ENCODE measurements at places on chromosomes 11 and 22.
A peak's percentile ranks its signal among the peaks of the same experiment; 100 is the strongest.

- no peak for DNase-seq
Observed at GRCh38 chr11:72739240-72740059, 12.8 kb downstream of the ARAP1 start.

- DNase-seq = no peak
Observed at GRCh38 chr22:37177221-37177620, 10.8 kb downstream of the C1QTNF6 start.

DNA sequence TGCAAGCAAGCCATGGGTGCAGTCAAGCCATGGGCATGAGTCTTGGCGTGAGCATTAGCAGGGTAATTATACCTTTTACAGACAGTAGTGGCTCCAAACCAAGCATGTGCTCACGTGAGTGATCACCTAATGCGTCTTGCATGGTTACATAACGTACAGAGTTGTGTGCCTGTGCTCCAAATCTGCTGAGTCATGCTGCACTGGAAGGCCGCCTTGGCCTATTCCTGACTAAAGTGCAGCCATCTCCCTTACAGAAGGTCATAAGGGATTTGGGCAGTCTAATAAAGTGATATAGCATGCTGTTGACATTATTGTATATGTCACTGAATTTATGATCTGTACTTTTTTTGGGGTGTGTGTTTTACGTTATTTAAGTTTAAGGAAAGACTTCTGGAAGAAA, 102.4 kb downstream of the ARHGAP42 start:
- DNase-seq = no peak

DNA sequence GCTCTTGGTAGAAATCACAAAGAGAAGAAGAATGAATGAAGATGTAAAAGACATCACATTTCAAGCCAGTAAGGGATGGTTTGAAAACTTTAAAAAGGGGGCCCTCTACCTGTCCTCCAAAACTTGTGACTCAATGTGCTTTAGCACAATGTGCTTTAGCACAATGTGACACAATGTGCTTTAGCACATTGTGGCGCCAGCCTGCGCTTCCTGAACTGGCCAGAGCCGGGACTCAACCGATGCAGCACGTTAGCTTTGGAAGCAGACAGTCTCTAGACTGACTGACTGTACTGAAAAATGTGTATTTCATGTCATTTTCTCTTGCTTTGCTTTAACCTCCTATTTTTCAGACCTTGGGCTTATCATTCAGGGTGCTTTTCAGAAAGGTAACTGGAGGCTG, 63.5 kb downstream of the FAM83F start:
- peak; percentile 59 for DNase-seq

- DNase-seq = no peak
Observed at GRCh38 chr11:119384332-119384731, 2.8 kb upstream of the USP2 start.

- no peak for DNase-seq
Observed at GRCh38 chr11:56906683-56907148, 82.0 kb upstream of the OR5AK2 start.

- no peak for DNase-seq
Observed at GRCh38 chr11:99513368-99513767, 492.6 kb downstream of the CNTN5 start.

DNA sequence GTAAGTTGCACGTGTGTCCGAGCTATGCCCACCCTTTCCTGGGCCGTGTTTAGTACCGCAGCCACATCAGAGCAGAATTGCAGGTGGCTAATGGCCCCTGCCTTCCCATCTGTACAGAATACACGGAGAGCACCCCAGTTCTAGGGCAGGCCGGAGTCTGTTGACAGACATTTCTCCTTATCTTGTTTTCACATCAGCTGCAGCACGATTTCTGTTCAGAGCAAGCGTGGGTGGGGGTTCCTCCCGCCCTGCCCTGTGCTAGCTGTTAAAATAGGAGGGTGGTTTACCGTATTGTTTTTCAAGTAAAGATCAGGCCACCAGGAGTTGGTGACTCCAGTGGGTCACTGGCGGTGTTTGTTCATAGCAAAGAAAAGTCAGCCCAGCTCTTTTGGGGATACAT, 41.1 kb downstream of the UBASH3B start:
- DNase-seq = peak; percentile 78

GRCh38 chr11:46300270-46300669, 22.8 kb downstream of the CREB3L1 start:
- DNase-seq = no peak

- no peak for DNase-seq
Observed at GRCh38 chr22:48714231-48714630, 1113.4 kb downstream of the BRD1 start.

- no peak for DNase-seq
Observed at GRCh38 chr11:10302359-10302743, 2.5 kb upstream of the ADM start.

GRCh38 chr11:111417011-111417765, 38.1 kb upstream of the POU2AF1 start:
- DNase-seq = peak; percentile 43

DNA sequence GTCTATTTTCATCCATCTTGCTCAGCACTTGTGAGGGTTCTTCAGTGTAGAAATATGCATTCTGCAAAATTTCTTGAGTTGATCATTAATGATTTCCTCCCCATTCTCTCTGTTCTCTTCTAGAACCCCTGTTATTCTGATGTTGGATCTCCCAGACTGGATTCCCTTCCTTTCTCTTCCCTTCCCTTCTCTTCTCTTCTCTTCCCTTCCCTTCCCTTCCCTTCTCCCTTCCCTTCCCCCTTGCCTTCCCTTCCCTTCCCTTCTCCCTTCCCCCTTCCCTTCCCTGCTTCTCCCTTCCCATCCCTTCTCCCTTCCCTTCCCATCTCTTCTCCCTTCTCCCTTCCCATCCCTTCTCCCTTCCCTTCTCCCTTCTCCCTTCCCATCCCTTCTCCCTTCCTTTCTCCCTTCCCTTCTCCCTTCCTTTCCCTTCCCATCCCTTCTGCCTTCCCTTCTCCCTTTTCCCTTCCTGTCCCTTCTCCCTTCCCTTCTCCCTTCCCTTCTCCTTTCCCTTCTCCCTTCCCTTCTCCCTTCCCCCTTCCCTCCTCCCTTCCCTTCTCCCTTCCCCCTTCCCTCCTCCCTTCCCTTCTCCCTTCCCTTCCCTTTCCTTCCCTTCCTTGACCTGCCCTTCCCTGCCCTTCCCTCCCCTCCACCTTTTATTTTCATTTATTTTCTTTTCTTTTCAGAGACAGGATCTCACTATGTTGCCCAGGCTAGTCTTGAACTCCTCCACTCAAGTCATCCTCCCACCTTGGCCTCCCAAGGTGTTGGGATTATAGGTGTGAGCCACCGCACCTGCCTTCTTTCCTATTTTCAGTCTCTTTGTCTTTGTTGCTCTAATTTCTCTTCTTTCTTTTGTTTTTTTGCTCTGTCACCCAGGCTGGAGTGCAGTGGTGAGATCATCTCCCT, 24.9 kb upstream of the RBFOX2 start:
- no peak for DNase-seq

DNA sequence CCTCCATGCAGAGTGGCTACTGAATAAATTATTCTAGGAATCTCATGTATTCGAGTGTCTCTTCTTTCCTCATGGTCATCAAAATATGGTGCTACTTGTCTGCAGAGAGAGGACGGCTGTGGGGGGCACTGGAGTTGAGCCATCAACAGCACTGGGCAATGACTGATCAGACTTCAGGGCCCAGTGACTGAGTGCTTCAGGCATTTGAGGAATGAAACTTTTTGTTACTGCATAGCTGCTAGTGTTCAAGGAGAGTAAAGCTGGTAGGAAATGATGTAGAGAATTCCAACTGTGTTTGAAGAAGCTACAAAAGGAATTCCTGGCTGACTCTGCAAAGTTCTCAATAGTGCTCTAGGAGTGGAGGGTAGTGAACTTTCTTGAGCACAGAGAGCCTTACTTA, 277.7 kb downstream of the CADM1 start:
- DNase-seq = no peak

- no peak for DNase-seq
Observed at GRCh38 chr11:34132261-34132965, 27.0 kb downstream of the NAT10 start.

- no peak for DNase-seq
Observed at GRCh38 chr22:41028841-41029240, 63.6 kb upstream of the EP300 start.

DNA sequence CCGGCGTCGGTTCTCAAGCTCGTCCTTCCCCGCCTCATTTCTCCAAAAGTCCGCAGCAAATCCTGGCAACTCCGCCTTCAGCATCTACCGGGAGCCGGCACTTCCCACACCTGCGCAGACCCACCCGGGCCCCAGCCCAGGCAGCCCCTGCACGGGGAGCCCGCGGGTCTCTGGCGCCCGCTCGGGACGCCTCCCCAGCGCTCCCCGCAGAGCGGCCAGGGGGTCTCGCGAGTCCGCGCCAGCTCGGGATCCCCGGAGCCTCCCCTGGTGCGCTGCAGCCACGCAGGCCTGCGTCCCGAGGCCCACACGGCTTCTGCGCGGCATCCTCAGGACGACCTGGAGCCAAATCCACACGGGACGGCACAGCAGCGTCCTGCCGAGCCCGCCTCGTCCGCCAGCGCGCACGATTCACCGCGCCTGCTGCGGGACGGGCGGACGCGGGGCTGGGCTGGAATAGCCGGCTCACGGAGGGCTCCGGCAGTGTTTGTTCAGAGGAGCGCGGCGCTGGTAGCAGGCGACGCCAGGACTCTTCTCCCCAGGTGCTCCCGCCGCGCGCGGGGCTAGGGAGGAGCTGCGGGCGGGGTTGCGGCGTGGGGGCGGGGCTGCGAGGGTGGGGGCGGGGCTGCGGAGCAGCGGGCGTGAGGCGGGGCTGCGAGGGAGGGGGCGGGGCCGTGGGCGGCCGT, 816 bp upstream of the PHRF1 start:
- no peak for DNase-seq

- no peak for DNase-seq
Observed at GRCh38 chr11:45655012-45655283, 10.5 kb downstream of the CHST1 start.

GRCh38 chr11:72989727-72990126, 152.4 kb downstream of the FCHSD2 start:
- DNase-seq = no peak

- DNase-seq = no peak
Observed at GRCh38 chr22:27538666-27539065, 262.9 kb downstream of the MN1 start.

DNA sequence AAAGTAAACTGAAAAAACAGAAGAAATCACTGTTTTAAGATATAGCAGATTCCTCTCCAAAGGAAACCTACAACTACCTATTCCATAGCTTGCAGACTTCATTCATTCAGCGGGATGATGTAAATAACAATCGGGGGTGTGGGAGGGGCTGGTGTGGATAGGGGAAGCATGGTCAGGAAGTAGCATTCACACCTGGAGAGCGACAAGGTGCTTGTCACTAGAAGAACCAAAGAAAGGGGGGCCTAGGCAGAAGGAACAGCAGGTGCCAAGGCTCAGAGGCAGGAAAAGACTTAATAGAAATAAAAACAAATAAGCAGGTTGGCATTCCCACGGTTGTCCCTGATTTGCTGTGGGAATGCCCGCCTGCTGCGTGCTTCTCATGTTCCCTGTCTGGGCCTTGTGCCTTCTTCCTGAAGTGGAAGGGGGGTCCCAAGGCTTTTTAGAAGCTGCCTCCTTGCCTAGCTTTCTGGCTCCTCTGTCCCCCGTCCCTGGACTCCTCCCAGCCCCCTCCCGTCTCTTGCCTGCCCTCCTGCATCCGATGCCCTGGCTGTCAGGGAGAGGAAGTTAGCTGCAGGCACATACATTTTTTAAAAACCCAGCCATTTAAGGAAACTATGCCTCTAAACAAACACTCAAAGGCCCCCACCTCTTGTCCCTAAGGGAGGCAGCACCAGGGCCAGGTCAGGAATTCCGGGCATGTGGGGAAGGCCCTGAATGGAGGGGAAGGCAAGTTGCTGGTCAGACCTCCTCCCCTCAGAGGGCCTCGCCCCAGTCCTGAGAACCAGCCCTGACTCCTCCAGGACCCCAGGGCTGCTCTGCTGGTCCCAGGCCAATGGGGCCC, 54.7 kb upstream of the PRDM11 start:
- DNase-seq = peak; percentile 19

GRCh38 chr22:29691636-29692326, 28.0 kb upstream of the CABP7 start:
- no peak for DNase-seq

DNA sequence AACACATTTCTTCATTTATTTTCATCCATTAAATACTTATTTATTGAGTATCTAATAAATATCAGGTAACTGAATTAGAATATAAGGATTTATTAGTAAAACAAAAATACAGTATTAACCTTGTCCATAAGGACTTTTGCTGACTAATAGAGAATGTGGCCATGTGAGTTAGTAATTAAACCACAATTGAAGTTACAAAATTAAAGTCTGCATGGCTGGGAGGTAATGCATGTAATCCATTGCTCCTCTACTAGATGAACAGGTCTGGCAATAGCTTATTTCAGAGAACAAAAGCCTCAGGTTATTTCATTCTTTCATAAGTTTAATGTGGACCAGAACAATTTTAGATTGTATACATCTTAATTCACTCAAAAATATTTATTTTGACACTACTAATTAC, 9.9 kb upstream of the CARD18 start:
- no peak for DNase-seq

GRCh38 chr11:127458561-127458960, 458.0 kb upstream of the KIRREL3 start:
- no peak for DNase-seq

GRCh38 chr11:20060181-20060580, 100.1 kb downstream of the DBX1 start:
- no peak for DNase-seq

DNA sequence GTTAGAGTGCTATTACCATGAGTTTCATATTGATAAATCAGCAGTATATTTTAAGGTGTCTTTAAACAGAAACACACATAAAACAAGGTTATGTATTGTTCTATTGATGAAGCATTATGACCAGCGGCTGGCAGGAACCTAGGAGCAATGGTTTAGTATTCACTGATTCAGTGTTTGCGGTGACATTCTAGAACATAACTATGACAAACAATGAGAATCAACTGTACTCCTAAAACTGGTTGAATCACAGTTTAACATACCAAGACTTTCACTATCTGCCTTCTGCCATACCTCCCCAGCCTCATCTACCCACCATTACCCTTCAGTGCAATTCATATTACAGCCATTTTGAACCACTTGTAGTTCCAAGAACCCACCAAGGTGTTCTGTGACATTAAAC, 8.8 kb downstream of the HOATZ start:
- DNase-seq = no peak

GRCh38 chr11:117095284-117096161, 2.7 kb downstream of the SIK3 start:
- no peak for DNase-seq

DNA sequence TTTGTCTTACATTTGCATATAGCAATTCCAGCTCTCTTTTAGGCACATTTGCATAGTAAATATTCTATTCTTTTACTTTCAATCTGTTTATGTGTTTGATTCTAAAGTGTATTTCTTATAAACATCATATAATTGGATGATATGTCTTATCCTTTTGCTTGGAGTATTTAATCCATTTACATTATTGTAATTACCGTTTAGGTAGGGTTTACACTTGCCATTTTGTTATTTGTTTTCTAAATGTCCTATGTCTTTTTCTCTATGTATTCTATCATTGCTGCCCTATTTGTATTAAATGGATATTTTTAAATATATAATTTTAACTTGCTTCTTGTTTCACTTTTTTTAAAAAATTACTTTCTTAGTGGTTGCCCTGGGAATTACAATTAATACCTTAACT, 22.8 kb upstream of the ACCSL start:
- DNase-seq = no peak

Data from stimulated activated CD8-positive, alpha-beta memory T cell treated with anti-CD3 and anti-CD28 coated beads, Interleukin-4, amount 100 ng/mL, for 48 hours (primary cell).